ENCODE measurements at places on chromosomes 5 and 9. TPM values are rescaled to one million over a fixed set of nuclear protein-coding genes. Genes with fewer than 3 reads are reported as not detected.

GRCh38 chr5:73215891-73216610, 43.1 kb downstream of the TMEM174 start:
- DNase-seq, result no peak

Gene PRKACG
- not detected for total RNA-seq

Gene CARD6
- 4.3 TPM for total RNA-seq

Gene COL23A1
- not detected for total RNA-seq

Gene ARAP3
- 0.44 TPM for total RNA-seq

Measured in activated B cell treated with CpG ODN at 0.5 μM for 24 hours (primary cell).